Stimulated activated CD8-positive, alpha-beta memory T cell treated with anti-CD3 and anti-CD28 coated beads, Interleukin-7, amount 100 ng/mL, for 1 hour (primary cell): ENCODE measurements at places on chromosomes 11 and 22.

DNA sequence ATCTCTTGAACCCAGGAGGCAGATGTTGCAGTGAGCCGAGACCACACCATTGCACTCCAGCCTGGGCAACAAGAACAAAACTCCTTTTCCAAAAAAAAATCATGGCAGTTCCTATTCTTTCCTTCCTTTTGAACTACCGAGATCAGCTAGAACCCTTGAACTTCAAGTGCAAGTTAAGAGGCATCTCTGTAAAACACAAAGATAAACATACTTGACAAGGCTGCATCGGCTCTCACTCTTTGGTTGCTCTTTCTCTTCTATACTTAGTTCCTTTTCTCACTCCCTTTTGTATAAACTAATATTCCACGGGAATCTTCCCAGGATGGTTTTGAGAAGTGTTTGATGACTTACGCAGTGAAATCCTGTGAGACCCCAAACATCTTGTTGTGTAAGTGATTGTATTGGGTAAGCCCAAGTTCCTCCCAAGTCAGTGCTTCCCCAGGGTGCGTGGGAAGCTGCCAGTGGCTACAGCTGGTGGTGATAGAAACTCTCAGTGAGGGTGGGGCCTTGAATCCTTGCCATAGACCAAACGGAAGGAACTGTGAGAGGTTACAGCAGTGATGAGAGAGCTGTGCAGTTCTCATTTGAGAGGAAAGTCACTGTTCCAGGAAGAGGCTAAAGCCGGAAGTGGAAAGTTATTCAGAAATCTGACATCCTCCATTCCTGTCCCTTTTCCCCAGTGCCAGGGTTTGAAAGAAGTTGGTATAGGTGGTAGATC lies 24.1 kb upstream of the CDC42EP2 start:
- DNase-seq = no peak

- no peak for DNase-seq
Observed at GRCh38 chr11:68589547-68590216, 94.7 kb upstream of the GAL start.

DNA sequence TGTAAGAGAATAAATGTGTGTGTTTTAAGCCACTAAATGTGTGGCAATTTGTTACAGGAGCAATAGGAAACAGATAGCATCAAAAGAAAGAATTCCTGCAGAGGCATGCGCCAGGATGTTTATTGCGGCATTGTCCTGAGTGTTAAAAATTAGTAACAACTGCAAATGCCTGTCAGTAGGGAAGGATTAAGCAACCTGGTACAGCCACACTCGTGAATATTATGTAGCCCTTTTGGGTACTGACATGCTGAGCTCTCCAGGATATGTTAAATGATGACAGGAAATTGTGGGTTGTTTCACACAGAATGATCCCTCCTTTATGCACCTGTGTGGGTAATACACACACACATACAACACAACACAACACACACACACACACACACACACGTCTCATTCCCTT lies 69.7 kb upstream of the MYOD1 start:
- no peak for DNase-seq

DNA sequence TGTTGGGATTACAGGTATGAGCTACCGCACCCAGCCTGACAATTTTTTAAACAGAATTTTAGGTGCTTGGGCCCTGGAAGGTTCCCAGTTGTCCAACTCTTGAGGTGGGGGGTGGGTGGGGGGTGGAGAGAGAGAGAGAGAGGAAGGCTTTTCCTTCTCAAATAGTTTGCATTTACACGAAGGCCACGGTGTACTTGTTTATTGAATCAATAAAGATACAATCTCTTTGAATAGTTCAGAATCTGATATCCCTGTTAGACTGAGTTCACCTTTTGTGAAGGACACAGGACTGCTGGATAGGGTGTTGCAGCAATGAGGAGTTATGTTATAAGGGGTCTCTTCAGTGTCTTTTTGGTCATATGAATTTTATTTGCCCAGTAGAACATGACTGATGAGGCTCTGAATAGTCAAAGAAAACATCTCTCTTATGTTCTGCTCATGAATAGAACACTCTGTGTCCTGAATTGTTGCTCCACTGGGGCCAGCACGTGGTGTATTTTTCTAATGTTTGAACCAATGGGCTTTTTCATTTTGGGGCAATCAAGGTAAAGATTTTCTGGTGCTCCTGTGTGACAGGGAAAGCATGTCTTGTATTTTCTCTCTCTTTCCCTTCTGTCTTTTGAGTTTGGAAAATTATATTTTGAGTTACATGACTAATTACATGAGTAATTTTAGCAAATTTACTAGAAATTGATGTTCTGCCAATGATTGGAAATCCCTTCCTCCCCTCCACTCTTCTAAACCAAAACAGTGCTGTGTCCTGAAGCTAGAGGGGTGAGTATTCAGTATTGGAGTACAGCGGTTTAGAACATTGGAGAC lies 61.7 kb downstream of the PTPRJ start:
- no peak for DNase-seq

- no peak for DNase-seq
Observed at GRCh38 chr11:76086743-76087635, 119.3 kb downstream of the WNT11 start.

DNA sequence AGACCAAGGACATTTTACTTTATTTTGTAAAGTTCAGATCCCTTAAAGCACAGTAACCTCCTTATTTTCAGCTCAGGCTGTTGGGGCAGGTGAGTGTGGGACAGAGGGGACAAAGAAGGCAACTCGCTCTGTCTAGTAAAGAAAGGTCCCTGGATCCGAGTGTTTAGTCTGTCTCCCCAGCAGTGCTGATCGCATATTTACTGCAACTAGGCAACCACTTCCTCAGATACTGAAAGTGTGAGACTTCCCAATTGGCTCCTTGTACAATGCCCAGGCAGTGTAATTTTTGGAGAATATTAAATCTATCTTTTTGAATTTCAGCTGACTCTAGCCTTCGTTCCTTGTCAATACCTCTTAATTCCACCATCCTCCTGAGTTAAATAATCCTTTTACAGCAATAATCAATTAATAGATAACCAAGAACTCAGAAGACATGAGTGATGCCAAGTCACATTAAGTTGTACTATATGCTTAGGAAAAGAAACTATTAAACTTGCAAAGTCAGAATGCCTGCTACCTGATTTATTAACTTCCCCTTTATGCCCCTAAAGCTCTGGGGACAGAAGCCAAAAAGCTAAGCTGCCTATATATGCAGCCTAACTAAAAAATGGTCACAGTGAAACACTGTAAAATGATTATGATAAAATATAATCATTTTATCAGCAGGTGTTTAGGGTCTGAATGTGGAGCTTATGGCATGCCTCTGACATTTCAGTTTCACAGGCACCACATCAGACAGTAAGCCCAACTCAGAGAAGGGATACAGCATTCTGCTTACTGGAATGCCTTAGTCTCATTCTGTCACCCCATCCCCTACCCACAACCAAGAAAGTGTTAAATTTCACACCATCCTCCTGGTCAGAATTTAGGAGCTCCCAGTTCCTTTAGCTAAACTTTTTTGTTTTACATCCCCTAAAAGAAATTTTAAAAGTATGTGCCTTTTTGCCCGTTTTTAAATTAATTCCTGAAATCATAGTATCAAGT lies 138.7 kb downstream of the TRIM44 start:
- no peak for DNase-seq

DNA sequence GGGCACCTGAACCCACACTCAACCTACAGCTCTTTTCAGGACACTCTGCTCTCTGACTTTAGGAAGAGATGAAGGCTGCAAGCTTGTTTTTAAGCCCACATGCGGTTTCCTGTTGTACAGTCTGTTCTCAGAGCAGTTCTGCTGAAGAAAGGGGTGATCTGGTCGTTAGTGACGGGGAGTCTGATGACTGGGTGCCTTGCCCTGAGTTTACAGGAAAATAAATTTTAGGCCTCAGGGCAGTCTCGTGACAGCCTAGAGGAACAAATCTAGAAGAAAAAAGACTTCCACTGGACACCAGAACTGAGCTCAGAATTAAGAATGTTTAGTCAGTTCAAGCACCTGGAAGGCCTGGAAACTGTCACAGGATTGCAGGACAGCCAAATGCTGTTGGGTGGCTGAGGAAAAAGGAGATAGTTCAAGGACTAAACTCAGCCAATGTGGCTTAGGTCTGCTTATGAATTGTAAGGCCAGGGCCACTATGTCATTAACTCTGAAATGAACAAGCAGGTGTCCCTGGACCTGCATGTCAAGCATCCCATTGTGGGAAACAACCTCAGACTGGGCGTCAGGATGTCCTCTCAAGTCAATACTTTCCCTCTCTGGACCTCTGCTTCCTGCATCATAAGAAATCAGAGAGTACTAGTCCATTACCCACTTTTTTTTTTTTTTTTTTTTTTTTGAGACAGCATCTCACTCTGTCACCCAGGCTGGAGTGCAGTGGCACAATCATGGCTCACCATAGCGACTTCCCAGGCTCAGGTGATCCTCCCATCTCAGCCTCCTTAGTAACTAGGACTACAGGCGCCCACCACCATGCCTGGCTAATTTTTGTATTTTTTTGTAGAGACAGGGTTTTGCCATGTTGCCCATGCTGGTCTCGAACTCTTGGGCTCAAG lies 5.7 kb downstream of the PIK3IP1 start:
- DNase-seq = no peak
